ENCODE measurements at places on chromosomes 3 and 15.

DNA sequence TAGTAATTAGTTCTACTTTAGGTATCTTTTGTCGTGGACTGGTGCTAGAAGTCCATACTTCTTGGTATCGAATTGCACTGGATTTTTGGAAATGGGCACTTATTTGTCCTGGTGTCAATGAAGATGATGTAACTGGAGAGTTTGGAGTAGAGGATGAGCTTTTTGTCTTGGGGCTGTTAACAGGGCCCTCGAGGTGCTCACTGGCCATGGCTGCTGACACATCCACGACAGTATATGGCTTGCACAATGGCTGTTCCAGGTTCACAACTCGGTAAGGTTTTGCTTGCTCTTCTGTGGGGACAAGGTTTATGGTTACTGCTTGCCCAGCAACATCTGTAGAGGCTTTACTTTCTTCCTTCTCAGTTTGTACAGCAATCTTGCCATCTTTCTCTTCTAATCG, 109.4 kb upstream of the TSPAN3 start:
- no peak for DNase-seq

DNA sequence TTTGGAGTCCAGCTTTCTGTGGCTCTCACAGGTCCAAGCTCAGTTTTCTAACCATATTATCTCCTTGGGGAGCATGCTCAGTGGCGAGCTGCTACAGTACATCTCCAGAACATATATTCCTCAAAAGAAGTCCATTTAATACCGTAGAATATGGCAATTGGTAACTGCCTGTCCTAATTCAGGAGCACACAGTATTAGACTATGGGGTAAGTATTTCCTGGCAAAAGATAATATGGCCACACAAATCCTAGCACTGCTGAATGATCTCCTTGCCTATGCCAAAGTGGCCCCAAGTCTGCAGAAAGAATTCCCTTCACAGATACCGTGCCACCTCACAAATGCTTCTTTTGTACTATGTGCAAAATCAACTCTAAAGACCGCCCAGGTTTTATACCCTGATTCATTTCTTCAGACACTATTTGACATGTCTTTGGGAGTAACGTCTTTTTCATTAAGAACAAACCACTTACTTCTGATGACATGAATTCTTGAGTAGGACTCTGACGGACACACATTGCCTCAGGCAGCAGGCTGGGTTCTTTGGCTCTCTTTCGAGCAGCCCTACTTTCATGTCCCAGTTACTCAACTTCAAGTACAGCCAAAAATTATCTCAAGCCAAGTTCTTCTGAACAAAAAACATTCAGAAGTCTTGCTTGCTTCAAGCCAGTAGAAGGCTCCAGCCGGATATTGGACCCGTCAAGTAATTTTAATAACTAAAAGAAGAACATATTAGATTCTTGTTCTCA, 368.3 kb upstream of the DCBLD2 start:
- DNase-seq = no peak

GRCh38 chr3:184134746-184135148, 411 bp upstream of the EIF2B5 start:
- DNase-seq = no peak

GRCh38 chr3:23442598-23443383, 239.7 kb downstream of the UBE2E2 start:
- no peak for DNase-seq

- DNase-seq = no peak
Measured at GRCh38 chr3:182482705-182483104, 310.6 kb upstream of the ATP11B start.

Measured in brain pericyte (primary cell).